ENCODE measurements at places on chromosomes 5 and 9.
A peak's percentile ranks its signal among the peaks of the same experiment; 100 is the strongest.

DNA sequence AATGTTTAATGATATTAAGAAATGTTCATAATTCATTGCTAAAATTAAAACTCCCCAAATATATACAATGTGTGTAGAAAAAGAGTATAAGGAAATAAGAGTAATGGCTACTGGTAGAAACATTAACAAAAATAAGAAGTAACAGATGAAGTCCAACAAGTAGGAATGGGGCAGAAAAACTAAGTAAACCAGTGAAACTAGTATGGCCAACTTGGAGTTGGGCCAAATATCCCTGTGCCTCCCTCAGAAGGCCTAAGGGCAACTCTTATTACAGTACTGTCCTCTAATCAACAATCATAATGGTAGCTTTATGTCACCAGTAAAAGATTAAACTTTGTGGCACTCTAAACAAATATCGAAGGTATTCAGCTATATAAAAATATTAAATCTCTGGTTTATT is 93.5 kb downstream of the SSBP2 start:
- no peak for DNase-seq

DNA sequence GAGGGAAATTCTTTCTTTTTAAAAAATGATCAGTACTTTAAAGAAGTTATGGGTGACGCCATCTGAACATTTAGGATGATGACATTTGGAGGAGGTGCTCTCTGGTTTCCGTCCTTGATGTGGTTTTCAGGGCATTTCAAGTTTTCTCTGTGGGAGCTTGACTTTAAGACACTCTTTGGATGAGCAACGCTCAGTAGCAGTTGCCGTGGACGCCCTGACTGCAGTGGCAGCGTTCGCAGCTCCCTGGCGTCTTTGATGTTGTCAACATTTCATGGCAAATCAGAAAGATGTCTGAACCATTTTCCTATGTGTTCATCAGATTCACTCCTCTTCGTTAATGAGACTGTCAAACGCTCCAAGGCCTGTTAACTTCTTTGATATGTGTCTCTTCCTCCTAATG is 86.1 kb downstream of the ZNF354C start:
- DNase-seq, result peak; percentile 69

GRCh38 chr9:78236551-78236910 is 656 bp downstream of the CEP78 start:
- DNase-seq, result no peak

DNA sequence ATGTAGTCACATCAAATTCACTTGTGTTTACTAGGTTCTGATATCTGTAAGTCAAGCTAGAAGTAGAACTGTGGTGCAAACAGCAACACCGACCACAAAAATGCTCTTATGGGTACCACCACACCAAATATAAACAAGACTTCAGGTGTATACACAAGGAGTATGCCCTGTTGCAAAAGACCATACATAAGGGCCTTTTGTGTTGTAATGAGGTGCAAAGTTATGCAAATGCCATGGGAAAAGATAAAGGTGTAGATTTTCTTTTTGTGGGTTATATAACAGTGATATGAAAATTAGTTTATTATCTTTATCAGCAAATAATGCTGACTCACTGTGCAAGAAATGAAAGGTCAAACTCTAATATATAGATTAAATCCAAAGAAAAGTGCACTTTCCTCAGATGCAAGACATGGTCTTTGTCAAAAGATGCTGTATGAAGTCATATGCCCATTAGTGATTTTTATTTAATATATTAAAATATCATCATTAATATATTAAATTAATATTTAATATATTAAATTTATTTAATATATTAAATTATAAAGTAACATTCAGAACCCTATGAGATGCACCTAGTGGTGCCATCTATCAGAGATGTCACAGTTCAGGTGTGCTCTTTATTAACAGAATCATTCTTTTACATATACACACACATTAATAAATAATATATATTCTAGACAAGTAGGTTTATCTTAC is 26.7 kb upstream of the ALDH1A1 start:
- DNase-seq, result no peak

DNA sequence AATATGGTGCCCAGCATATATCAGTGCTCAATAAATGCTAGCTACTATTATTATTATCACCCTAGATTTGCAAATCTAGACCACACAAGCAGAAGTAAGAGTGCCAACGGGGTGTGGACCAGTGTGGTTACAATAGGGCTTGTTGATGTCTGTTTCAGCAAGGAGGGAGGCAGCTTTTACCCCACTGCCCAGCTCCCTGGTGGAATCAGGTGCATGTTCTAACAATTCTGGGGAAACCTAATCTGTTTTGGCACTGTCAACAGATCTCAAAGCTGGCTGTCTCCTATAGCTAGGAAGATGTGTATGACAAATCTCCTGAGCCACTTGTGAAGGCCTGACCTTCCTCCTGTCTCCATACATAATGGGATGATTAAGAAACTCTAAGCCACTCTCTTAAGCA is 5.7 kb downstream of the TGFBI start:
- DNase-seq, result no peak

GRCh38 chr9:126283799-126284465 is 42.7 kb upstream of the MVB12B start:
- DNase-seq, result no peak

GRCh38 chr5:141762316-141762715 is 80.3 kb upstream of the ARAP3 start:
- DNase-seq, result no peak

- no peak for DNase-seq
Measured at GRCh38 chr9:96391021-96391765, 7.7 kb upstream of the SLC35D2 start.

- no peak for DNase-seq
Measured at GRCh38 chr9:81317939-81318338, 371.4 kb downstream of the TLE1 start.

DNA sequence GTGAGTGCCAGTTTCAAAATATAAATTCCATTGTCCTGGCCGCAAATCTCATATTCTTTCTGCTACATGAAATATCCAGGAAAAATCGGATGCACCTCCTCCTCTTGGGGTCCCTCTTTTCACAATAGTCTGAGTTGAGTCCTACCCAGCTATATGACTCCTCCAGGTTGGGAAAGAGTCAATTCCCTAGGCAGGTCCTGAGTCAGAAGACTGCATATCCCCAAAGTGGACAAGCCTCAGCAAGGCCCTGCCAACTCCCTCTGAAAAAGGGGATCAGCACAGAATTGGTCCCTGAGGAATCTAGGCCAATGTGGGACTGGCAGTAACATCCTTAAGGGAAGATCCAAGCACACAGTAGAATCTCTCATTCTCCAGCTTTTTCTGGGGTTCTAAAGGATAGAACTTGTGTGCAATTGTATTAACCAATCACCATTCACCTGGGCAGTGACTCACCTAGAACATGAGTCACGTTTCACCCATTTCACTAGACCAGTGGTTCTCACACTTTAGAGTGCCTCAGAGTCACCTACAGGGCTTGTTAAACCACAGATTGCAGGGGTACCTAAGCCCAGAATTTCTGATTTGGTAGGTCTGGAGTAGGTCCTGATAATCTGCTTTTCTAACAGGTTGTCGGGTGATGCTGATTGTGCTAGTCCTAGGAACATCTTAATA is 44.7 kb upstream of the TMEM215 start:
- DNase-seq, result no peak

DNA sequence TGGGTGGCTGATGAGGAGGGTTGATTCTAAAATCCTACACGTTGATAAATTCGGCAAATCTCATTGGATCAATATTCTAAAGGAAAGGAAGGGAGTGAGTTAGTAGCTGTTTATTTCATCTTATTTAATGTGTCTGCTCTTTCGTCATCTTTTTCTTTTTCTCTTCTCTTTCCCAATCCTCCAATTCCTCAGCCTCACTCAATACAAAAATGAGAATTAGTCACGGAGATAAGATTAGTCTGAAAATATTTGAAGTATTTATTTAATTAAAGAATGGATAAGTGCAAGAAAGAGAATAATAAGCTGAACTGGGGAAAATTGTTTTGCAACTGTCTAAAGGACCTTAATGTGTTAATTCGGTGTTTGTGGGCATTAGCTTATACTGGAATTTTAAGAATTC is 1095.1 kb downstream of the DTWD2 start:
- DNase-seq, result no peak

- DNase-seq, result no peak
Measured at GRCh38 chr9:30035761-30036160, 2348.7 kb upstream of the ACO1 start.

DNA sequence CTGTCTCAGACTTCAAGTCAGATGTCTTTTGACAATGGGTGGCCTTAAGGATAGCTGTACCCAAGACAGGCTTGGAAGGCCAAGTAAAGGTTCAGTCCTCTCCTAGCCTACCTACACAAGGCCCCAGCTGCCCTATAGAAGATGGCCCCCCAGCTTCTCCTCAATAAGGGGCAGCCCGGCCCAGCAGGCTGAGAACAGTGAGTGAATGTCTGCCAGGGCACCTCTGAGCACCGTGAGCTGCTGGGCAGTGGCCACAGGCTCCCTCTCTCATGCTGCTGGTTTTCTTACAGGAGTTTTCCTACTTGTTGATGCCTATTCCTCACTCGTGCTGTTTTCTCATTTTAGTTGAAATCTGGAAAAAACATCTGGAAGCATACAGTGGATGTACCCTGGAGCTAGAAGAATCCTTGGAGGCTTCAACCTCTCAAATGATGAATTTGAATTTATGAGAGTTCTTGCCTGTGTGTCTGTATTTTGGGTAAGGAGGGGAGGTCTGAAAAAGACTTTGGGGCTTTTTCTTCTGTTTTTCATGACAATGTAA is 40.1 kb downstream of the SECISBP2 start:
- DNase-seq, result no peak

Measured in activated naive CD8-positive, alpha-beta T cell treated with anti-CD3 and anti-CD28 coated beads for 36 hours (primary cell).